ENCODE measurements at places on chromosomes 7 and 10.

DNA sequence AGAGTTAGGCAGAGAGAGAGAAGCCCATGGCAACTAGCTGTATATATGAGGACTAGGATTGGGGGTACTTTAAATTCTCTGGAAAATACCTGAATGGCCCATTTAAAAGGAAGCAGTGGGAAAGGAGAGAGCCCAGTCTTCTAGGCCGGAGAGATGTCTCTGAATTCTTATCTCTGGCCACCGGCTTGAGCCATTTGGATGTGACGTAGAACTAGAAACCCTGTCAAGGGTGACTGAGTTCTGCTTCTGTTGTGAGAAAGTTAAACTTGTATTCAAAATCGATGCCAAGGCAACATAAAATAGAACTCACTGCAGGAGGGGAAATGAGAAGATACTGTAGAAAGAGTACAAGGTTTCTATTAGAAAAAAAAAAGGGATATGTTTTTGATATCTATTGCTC lies 6.3 kb upstream of the GSTK1 start:
- DNase-seq = no peak

DNA sequence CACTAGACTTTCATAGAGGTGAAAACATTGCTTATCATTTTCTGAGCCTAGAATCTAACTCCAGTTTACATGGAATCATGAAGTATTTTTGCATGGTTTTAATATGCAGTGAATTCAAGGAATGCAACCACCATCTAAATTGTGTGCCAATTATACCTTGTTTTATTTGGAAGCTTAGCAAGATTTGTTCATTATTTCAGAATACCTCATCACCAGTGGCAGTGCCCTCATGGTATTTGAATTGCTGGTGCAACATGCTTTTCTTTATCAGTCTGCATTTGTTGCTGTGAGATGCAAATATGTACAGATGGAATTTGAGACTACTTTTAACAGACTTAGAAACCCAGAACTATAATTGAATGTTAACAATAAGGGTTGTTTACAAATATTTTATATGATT lies 18.7 kb upstream of the ZNF800 start:
- DNase-seq = no peak

GRCh38 chr10:133335246-133336117 lies 1.2 kb downstream of the CALY start:
- DNase-seq = no peak

GRCh38 chr10:101223274-101224059 lies 5.8 kb downstream of the LBX1 start:
- no peak for DNase-seq

DNA sequence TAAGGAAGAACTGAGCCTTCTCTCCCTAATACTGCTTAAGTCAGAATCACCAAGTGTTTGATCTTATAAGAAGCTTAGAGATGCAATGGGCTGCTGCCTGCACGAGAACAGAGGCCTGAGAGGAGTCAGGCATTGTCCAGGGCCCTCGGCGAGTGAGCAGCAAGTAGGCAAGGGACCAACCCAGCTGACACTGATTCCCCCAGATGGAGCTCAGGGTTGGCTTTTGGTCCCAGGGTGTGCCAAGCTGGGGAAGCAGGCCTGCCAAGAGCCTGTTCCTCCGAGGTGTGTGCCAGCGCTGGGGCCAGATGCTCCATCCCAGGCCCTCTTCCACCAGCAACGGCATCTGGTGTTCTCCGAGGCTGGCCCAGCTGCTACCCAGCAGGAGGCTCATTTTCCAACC lies 222.0 kb upstream of the ZMIZ1 start:
- no peak for DNase-seq

DNA sequence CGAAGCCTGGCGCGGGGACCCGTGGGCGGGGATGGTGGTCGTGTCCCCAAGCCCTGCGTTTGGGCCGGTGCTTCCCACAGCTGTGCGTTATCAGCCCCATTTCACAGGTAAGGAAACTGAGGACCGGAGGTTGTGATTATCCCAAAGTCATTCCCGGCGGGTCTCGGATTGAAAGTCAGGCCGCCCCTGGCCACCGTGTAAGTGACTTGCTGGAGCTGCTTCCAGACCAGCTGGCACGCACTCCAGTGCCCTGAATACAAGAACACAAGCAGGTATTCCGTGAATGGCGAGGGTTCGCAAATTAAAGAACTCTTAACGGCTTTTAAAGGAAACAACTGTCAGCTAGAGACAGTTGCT lies 675 bp upstream of the ATE1 start:
- no peak for DNase-seq

GRCh38 chr7:28984631-28985030 lies 26.5 kb upstream of the TRIL start:
- DNase-seq = peak; percentile 25

- DNase-seq = no peak
These were observed 32.5 kb upstream of the BMPER start for GRCh38 chr7:33872870-33873269.

- DNase-seq = no peak
These were observed 139.4 kb downstream of the OAT start for GRCh38 chr10:124279298-124279697.

DNA sequence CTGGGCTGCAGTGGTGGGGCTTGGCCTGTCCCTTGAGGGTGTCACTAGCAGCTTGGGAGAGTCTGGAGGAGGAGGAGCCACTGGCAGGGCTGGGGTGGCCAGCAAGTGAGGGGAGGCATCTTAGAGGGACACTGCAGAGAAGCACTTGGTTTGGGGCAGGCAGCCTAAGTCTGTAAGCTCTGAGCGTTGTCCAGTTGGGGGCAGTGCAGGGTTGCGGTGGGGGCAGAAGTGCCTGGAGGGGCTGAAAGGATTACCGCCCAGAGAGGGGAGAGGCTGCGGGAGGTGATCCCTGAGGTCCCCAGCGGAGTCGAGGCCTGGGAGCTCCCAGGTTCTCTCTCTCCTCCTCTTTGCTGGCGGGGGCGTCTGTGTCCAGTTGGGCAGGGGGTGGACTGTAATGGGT lies 7.4 kb downstream of the ADCYAP1R1 start:
- no peak for DNase-seq

DNA sequence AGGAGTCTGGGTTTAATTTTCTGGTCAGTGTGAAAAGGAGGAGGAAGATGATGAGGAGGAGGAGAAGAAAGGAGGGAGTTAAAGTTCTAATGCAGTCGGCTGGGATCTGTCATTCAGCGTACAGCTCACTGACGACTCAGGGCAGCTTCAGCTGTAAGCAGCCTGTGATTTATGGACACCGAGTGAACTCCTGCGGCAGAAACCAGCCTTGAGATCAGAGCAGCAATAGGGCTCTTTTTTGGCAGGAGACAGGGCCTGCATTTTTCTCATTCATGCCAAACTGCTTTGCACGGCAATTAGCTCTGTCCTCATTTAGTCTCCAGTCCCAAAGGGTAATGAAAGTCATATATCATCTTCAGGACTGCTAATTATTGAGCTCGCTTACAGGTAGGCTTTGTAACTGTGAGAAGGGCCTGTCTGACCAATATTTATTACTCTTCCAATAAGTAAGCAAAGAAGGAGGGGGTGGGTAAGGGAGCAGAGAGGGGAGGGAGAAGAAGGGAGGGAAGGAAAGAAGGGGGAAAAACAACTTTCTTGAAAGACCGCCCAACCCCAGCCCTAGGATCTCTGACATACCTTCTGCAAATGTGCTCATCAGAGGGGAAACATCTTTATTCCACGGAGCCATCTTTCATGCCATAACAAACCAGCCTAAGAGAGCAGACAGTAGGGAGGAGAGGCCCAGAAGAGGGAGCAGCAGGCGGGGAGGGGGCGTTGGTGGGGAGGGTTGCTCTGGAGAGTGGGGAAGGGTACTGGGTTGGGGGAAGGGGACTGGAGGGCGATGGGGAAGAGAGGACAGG lies 48.1 kb upstream of the COMTD1 start:
- no peak for DNase-seq

DNA sequence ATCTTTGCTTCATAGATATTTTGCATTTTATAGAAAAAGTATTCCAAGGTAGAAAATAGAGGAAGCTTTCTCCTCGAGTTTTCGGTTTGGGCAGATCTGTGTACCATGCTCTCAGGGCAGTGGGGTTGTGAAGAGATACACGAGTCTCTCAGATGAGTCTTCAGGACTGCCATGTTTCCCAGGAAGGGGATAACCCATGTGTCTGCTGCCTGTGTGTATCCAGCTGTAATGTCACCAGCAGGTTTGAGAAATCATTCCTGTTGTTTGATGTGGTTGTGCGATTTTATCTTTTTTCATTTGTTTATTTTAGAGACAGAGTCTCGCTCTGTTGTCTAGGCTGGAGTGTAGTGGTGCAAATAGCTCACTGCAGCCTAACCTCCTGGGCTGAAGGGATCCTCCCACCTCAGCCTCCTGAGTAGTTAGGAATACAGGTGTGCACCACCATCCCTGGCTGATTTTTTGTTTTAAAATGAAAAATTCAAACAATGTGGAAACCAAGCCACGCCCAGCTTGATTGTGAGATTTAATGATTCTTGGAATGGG lies 48.9 kb downstream of the SNX10 start:
- no peak for DNase-seq

- DNase-seq = no peak
These were observed 108.2 kb downstream of the PFKFB3 start for GRCh38 chr10:6310977-6311376.

- no peak for DNase-seq
These were observed 19.7 kb downstream of the UBTD1 start for GRCh38 chr10:97518301-97519043.

DNA sequence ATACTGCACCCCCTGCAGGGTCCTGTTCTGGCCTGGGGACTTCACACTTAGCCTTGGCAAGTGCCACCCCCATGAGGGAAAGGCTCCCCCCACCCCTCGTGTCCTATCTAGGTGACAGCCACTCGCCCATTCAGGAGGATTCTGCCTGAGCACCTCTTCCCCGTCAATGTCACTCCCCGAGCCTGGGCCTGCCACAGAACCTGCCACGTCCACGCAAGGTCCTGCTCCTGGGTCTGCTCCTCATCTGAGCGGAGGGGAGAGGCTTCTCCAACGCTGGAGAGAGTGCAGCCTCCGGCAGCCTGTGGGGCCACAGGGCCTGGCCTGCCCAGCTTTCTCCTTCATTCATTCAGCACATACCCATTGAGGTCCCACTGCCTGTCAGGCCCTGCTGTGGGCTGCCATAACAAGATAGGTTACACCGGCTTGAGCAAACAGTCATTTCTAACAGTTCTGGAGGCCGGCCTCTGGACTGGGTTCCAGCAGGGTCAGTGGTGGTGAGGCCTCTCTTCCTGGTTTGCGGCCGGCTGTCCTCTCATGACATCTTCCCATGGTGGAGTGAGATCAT lies 92.0 kb upstream of the RET start:
- DNase-seq = no peak

GRCh38 chr10:14322526-14323188 lies 8.1 kb downstream of the FRMD4A start:
- no peak for DNase-seq

GRCh38 chr10:43420369-43421200 lies 11.6 kb upstream of the HNRNPF start:
- DNase-seq = peak; percentile 37

- no peak for DNase-seq
These were observed 17.2 kb downstream of the CHST15 start for GRCh38 chr10:124076148-124076733.

- no peak for DNase-seq
These were observed 249.9 kb upstream of the SMIM30 start for GRCh38 chr7:113368256-113368655.
